ENCODE measurements at places on chromosomes 5 and 9. TPM values are rescaled to one million over a fixed set of nuclear protein-coding genes. Genes with fewer than 3 reads are reported as not detected.
A peak's percentile ranks its signal among the peaks of the same experiment; 100 is the strongest.

SLC6A18 gene
- 0.11 TPM for polyA plus RNA-seq

DNA sequence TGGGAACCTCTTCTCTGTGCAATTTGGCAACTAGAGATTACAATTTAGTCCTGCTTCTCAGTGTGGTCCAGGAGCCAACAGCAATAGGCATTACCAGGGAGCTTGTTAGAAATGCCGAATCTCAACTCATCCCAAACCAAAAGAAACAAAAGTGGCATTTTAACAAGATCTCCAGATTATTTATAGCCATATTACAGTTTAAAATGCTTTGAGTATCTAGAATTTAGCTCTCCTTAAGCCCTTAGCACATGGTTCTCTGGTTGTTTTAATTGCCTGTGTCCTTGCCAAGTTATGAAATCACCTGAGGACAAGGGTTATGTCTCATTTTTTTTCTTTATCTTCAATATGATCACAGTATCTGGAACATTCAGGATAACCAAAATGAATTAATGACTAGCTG is 51.6 kb upstream of the TAS2R1 start:
- no peak for DNase-seq

DNA sequence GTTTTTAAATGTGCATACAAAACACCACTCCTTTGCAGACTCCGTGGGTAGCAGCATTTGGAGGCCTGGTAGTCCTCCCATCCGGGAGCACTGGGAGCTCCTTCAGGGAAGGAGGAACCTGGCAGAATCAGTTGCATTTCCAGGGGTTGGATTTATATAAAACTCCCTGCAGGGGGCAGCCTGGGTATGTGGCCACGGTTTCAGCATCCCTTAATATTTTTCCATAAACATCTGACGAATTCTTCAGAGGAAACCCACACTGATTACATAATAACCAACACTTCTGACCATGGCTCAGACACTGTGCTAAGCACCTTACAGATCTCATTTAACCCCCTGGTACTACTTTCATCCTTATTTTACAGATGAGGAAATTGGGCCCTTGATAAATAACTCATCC is 6.1 kb upstream of the AFAP1L1 start:
- no peak for DNase-seq

- no peak for DNase-seq
Measured at GRCh38 chr9:90640361-90640760, 2.3 kb downstream of the DIRAS2 start.

DNA sequence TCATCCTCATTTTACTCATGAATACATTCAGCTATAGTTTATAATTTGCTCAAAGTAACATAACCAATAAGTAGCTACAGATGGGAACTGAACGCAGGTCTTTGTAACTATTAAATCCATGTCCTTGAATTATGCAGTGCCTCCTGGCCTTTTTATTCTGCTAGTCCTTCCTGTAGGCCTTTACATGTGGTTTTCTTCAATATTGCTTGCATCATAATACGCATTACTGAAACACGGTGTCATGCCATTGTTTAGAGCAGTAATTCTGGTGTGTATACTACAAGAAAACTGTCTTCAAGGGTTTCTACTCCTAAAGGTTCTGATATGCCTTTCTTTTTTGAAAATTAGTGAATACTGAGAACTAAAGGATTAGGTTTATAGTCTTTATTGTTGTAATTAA is 20.7 kb downstream of the CWC27 start:
- no peak for DNase-seq

- DNase-seq = no peak
Measured at GRCh38 chr9:129333617-129334104, 155.6 kb upstream of the IER5L start.

TLE1 gene
- polyA plus RNA-seq = 111 TPM

GRCh38 chr5:175170899-175171298 is 273.1 kb downstream of the DRD1 start:
- DNase-seq = no peak

- DNase-seq = no peak
Measured at GRCh38 chr5:14062178-14062577, 81.0 kb upstream of the TRIO start.

- no peak for DNase-seq
Measured at GRCh38 chr5:67548520-67549295, 352.1 kb upstream of the CD180 start.

DNA sequence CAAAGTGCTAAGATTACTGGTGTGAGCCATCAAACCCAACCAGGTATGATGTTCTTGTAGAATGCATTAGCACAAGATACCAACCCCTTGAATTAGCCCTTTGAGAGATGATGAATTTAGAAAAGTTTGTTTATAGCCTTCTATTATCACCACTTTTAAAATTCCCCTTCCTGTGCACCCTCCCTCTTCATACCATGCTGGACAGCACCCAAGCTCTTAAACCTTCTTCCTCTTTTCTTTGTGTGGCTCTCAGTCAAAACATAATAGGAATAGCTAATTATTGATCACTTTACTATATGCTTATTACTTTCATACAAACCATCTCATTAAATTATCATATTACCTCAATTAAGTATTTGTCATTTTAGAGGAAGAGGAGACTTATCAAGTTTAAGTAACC is 87.6 kb upstream of the TMED7 start:
- DNase-seq = no peak

DNA sequence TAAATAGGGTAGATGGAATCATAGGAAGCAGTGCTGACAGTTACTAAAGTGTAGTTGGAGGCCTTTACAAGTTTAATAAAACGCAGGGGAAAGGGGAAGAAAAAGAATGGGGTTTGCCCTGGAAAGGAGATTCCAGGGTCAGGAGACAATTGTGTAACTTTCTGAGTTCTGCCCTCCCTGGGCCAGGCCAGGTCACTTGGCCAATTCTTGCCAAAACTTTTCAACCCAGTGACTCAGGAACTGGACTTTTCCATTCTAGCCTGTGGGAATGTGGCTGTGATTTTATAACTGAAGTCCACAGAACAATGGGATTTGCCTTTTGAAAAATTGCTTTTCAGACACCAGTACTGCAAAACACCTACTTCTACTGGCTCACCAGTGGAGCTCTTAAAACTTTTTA is 289.8 kb upstream of the ANKRD55 start:
- no peak for DNase-seq

CARTPT gene
- polyA plus RNA-seq = not detected

DNA sequence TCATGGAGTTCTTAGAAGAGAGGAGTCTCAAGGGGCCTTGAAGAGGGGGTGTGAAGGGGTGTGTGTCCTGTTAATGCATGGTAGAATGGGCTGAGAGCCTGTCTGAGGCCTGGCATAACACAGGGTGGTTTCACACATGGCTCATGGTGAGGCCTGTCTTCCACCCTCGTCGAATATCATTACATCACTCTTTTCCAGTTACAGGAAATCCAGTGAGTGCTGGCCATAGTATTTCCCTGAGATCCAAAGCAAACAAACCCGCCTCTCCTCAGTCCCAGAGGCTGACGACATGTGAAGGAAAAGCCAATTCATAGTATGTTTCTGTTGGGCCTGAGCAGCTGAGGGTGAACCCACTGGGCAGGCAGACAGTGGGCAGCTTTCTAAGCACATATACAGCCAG is 159.4 kb upstream of the NR3C1 start:
- DNase-seq = no peak

SERF1A gene
- 8.1 TPM for polyA plus RNA-seq

DNA sequence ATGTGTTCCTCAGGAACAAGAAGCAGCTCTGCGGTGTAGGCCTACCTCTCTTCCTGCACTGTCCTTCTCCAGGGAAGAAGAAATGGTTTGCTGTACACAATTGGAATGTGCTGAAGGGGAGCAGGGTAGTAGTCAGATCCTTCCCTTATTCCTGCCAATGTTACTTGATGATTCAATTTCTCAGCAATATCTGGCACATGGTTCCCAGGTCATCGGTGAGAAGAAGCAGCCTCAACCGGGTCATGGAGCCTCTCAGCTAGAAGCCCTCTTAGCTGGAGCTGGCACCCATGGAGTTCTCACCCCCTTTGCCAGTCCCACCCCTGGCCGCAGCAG is 36.9 kb downstream of the ACTBL2 start:
- DNase-seq = no peak

RNF38 gene
- 44.1 TPM for polyA plus RNA-seq

ITK gene
- 0.29 TPM for polyA plus RNA-seq

DNA sequence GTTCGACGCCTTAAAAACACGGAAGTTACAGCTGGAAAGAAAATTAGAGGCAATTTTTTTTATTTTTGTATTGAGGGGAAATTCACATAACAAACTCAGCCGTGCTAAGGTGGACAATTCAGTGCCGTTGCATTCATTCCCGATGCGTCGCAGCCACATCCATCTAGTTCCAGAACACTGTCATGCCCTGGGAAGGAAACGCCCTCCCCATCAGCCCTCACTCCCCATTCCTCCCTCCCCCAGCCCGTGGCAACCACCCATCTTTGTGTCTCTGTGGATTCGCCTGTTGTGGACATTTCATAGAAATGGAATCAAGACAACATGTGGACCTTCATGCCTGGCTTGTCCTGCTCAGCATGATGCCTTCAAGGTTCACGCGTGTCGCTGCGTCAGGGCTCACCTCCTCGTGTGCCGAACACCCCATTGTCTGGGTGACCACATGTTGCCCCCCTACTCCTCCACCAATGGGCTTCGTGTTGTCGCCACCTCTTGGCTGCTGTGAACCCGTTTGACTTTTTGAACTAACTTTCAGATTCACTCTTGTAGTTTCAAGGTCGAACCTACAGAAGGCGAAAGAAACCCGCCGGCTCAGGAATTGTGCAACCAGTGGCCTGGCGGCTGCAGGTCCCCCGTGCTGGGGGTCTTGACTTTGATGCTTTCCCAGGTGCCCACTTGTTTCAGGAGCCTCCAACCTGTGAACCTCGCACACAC is 17.4 kb upstream of the CAMSAP1 start:
- DNase-seq = no peak

LCN1 gene
- not detected for polyA plus RNA-seq

GRCh38 chr5:38835887-38836286 is 9.9 kb upstream of the OSMR start:
- DNase-seq = no peak

KCNT1 gene
- 0.07 TPM for polyA plus RNA-seq

- no peak for DNase-seq
Measured at GRCh38 chr5:96743065-96743768, 64.5 kb downstream of the ERAP1 start.

KLHL9 gene
- 62.3 TPM for polyA plus RNA-seq

DNA sequence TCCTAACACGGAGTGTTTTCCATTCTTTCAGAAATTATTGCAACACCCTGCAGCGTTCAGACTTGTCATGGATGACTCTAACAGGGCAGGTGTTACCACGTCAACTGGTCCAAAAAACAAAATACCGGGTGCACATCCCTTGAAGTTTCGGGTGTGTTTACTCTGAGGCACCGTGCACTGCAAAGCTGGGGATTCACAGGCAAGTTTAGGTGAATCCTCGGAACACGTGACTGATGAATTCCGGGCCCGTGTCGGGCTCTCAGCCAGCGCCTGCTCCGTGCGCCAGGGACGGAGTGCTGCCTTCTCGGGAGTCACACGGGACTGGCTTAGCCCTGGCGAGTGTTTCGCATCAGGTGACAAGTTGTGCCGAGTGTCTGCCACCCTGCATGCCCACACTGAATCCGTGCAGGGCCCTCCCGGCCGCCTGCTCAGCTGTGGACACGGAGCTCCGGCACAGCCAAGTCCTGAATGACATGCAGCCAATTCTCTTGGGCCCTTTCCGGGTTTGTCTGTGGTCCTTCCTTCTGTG is 66.0 kb upstream of the IRX4 start:
- no peak for DNase-seq

DNA sequence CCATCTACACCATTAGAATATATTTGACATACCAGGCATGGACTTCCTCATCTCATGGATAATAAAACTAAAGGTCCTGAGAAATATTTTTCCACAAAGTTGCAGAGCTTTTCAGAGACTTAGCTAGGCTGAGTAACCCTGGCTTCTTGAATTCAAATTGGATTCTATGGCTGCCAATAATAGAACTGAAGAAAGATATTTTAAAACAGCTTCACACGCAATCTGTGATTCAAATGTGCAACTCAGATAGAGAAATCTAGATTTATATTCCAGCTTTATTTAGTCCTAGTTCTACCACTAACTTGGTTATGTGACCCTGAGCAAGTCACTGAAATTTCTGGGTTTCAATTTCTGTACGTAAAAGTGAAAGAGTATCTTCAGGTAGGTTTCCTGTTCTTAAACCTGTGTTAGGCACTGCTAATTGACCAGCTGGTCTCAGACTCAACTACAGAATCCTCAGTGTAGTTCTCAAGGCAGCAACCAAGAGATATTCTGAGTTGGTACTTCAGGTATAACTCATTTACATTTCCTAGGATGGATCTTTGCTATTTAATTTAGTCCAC is 235.3 kb downstream of the GABRB2 start:
- DNase-seq = no peak

GRCh38 chr9:20683351-20684034 is 566 bp upstream of the FOCAD start:
- peak; percentile 55 for DNase-seq

- no peak for DNase-seq
Measured at GRCh38 chr9:81078555-81078954, 610.8 kb downstream of the TLE1 start.

ADGRD2 gene
- polyA plus RNA-seq = 0.11 TPM

GRCh38 chr9:68793605-68794343 is 88.7 kb downstream of the PIP5K1B start:
- no peak for DNase-seq

SLC25A48 gene
- 3.3 TPM for polyA plus RNA-seq

DNA sequence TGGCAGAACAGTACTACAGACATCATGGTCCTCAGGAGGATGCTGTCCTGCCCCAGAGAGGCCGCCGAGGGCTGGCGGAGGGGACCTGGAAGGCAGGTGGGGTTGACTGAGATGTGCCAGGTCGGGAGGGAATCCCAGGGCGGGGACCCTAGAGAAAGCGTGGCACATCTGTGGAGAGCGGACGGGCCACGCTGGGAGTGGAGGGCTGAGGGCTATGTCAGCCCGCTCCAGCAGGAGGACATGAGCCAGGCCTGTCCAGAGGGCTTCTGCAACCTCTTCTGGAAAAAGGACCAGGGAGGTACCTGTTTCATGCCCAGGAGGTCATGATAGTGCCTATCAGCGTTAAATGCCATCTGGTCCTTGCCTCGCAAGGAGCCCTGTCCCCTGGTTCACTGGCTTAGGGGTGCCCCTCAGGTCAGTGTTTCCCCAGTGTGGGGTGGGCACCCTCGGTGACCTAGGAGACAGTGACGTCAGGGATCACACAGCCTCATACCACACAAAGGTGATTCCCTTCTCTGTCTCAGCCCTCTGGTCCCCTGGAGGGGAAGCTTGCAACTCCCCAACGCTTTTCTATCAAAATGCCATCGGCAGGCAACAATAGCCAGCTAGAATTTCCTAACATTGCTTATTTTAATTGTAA is 103.6 kb upstream of the IER5L start:
- no peak for DNase-seq

DNA sequence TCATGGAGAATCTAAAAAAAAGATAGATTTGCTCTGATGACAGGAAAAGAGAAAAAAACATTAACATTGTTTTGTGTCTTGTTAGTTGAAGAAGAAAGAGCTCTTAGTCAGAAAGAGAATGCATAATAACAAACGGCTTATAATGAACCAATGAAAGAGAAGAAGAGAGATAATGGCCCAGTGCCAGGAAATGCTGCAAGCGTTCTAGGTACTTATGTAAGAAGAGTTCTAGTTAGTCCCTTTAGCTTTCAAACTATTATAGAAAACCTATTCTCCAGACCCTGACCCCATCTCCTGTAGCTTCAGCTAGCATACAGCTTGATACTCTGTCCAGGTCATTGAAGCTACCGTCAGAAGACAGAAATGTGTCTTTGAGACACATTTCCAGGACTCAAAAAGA is 70.2 kb downstream of the FBXL17 start:
- DNase-seq = no peak

- DNase-seq = no peak
Measured at GRCh38 chr5:38211354-38211710, 47.0 kb upstream of the EGFLAM start.
